Activated T-helper 1 cell treated with Interleukin-2 at 50 U/mL for 16 hours (primary cell): ENCODE measurements at places on chromosomes 5 and 9.

DNA sequence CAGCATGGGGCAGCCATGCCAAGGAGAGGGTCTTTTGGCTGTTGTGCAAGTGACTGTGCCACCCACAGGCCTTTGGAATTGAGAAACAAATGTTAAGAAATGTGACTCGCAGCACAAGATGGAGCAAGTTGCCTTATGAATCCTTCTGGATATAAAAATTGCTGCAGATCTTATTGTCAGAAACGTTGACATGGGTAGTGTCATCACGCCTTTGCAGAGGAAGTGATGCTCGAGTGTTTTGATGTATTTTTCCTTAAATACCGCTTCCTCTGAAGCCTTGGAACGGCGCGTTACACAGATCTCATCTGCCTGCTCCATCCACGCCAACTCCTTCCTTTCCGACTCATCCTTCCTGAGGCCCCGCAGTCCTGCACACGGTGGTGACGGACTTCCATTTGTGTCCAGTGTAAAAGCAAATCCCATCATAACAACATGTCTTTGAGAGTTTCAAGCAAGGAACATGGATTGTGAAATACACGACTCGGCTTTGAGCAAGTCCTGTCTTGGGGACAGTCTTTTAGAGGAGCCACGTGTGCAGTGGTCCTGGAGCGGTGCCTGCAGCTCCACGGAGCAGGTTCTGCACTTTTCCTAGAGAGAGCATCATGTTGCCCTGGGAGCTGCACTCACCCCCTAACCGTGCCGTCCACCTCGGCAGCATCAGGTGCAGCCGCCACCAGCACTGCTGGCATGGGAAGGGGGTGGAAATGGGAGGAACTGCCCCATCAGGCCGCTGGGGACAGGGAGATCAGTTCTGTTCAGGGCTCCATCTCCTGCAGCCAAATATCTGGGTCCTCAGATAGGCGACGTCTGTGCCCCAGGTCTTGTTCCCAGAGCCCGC is 15.1 kb downstream of the ROPN1L start:
- no peak for DNase-seq

DNA sequence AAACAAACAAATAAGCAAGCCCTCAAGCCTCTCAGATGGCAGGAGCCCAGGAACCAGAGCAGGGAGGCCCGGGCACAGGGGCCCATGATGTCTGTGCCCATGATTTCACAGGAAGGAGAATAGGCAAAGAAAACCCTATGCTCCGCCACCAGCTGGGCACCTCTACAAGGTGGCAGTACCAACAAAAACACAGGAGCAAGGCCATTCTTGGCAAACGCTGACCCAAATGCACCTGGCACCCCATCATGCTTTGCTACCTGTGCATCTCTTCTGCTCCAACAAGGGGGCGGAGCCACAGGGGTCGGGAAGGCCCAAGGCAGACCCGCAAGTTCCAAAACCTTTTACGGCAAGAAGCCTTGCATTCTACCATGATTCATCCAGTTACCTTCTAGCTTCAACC is 3.1 kb downstream of the BRD3 start:
- no peak for DNase-seq

- DNase-seq: no peak
Observed at GRCh38 chr5:19099195-19099594, 888.8 kb downstream of the CDH18 start.

DNA sequence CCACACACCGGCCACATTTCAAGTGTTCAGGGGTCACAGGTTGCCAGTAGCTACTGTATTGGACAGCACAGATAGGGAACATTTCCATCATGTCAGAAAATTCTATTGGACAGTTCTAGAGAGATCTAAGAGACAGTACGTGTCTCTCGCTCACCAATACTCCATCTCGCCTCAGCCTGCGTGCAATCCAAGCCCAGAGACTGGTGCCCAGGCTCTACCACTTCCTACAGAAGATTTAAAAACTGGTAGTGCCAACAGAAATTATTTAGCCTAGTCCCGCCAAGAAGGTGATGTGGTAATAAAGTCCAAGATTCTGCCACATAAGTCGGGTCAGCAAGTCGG is 390 bp upstream of the SNX2 start:
- DNase-seq: no peak

GRCh38 chr5:79069488-79070349 is at the start of the genes BHMT2 and DMGDH:
TSS of gene BHMT2 (plus strand) at chr5:79069767. CDS start at chr5:79069783, 16 bp downstream.
TSS of gene DMGDH (minus strand) at chr5:79069674. CDS start at chr5:79069620, 54 bp downstream.
- DNase-seq: no peak

DNA sequence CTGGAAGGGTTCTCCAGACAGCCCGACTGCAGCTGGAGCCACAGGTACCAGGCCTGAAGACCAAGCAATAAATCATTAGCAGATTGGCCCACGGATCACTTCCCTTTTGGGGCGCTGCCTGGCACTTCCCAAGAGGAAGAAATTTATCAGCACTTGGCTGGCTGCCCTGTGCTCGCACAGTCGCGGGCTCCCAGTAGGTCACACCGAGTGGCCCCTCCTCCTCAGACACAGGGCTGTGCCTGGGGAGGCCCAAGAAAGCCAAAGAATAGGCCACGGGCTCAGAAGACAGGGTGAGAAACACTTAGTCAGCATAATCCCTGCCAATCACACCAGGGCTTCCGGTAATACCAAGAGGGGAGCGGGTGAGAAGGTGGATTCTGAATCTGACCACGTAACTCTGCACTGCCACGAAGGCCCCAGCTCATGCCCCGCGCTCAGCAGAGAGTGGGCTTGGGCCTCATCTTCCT is 115.7 kb upstream of the MSX2 start:
- no peak for DNase-seq

- no peak for DNase-seq
Observed at GRCh38 chr9:94443032-94443722, 111.7 kb upstream of the PCAT7 start.

DNA sequence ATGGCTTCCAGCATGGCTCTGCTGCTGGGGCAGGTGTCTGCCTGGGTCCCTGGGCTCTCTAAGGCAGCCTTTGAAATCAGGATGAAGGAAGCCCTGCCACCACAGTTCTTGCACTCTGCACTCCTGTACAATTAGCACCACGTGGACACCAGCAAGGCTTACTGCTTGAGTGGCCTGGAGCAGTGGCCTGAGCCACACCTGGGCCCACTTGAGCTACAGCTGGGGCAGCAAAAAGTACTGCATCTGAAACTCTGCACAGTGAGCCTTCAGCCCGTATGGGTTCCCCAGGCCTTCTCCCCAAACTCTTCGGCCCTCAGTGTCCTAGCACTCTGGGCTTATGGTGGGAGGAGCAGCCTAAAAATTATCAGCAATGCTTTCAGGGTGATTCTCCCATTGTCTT is 8.0 kb upstream of the INIP start:
- no peak for DNase-seq
